NCI-H1105 (cell line): ENCODE measurements at places on chromosomes 3 and 15.
A peak's percentile ranks its signal among the peaks of the same experiment; 100 is the strongest.

DNA sequence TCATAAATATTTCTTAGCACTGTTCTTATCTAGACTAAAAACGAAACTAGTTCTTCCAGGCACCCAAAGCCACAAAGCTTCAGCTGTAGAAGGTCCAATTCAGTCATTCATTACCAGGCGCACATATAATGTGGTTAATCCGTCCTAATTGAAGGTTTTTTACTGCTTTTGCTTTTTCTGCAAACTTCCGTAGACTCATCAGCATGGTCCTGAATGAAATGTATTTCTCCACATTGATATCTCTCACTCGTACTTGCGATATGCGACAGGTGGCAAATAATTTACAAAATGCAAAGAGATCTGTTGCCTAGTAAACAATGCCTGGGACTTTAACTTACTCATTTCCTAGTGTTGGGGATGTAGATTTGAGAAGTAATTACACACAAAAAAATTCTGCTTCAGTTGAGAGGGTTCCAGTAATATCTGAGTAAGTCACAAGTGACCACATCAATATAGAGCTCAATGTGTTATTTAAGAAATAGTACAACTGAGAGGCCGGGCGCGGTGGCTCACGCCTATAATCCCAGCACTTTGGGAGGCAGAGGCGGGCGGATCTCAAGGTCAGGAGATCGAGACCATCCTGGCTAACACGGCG lies 75.0 kb upstream of the MBNL1 start:
- DNase-seq, result no peak

- DNase-seq, result no peak
Measured at GRCh38 chr15:60975952-60976351, 253.2 kb downstream of the RORA start.

DNA sequence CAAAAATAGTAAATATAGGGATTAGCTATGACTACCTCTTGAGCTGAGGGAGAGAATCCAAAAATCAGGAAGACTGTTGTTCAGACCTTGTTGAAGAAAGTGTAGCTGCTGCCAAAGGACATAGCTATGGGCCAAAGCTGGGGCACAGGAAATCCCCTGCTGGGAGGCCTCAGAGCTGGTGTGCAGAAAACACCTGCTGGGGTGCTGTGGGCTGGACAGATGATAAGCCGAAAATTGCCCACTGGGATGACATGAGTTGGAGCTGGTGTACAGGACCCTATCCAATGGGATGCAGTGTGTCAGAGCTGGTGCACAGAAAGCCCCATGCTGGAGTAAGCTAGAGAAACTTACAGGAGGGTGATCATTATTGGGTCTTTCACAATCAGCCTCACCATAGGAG lies 121.9 kb downstream of the NEO1 start:
- no peak for DNase-seq

GRCh38 chr3:186882881-186883685 lies 40.6 kb downstream of the ADIPOQ start:
- DNase-seq, result no peak

- no peak for DNase-seq
Measured at GRCh38 chr15:81113861-81114291, 20.2 kb upstream of the CFAP161 start.

GRCh38 chr3:132346841-132347736 lies 29.9 kb downstream of the ACP3 start:
- peak; percentile 77 for DNase-seq

DNA sequence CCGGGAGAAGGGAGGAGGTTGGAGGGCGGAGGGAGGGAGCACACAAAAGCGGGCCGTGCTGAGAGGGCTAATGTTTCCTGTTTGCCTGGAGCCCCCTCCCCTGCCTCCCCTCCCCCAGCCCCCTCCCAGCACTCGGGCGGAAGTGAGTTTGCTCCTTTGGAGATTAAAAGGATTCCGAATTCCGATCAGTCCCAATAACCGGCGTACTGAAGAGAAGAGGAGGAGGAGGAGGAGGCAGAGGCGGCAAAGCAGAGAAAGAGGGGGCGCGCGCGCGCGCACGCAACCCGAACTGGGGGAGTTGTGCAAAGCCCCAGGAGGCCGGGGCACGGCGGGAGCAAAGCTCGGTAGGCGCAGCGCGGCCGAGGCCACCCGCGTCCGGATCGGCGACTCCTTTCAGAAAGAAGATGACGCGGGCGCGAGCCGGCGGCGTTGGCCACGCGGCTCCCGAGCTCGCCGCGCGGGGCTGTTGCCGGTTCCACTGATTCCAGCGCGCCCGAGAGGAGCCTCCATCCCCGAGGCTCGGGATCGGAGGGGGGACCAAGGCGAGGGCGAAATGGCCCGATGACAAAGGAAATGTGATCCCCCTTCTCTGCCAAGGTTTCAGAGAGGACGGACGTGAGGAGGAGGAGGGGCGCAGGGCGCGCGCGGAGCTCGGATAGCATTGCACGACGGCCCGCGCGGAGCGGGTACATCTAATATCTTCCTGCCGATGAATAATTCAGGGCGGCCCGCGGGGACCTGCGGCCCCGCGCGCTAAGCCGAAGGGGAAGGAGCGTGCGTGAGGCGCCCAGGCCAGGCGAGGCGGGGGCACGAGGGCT lies 1.1 kb upstream of the TRIM71 start:
- no peak for DNase-seq

DNA sequence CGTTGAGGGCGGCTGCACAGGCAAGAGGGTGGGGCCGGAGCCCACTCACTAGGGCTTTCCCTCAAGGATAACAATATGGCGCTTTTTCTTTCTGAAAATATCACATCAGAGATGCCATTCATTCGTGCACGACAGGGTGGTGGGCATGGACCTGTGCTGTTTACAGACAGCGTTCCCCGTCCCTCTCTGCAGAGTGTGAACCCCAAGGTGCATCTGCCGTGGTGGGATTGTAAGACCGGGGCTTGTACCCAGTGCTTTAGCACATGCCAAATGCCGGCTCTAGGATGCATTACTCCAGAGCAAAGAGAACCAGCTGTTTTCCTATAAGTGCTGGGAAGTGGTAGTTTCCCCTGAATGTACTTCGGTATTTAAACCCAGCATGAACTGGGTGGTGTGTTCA lies 37.0 kb downstream of the CHDH start:
- no peak for DNase-seq

DNA sequence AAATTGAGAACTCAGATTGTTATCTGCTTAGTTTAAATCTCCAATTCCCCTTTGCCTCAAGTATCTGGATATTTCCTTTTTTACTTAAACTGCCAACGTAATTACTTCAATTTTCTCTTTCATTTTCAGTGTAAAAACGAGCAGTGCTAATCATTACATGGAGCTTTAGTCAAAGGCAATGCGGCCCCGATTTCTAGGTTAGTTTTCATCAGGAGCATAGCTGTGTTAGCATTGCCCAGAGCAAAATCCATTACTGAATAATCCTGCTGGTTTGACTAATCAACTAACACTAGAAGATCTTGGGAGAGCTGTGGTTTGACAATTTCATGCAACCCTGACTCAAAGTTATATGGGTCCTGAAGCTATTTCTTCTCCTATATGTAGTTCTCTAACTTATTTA lies 46.2 kb downstream of the ZPLD1 start:
- no peak for DNase-seq

GRCh38 chr3:77648214-77648613 lies 608.3 kb downstream of the ROBO2 start:
- DNase-seq, result no peak

- no peak for DNase-seq
Measured at GRCh38 chr3:100136921-100137320, 22.6 kb upstream of the FILIP1L start.

DNA sequence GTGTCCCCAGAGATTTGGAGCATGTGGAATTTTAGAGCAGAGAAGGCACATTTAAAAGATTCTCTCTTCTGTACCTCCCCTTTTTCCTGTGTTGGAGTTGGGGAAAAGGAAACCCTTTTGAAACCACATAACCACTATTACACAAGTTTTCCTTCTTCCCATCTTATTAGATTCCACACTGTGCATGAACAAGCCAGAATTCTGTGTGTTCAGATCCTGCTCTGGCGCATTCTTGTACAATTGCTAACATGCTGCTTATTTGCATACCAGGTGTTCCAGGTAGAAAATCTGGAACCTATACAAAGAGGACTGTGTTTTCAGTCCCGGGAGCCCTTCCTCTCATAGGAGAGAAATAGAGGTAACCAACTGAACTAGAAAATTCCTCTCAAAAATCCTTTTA lies 2.6 kb upstream of the CIB2 start:
- no peak for DNase-seq

- no peak for DNase-seq
Measured at GRCh38 chr15:89648106-89649012, 6.9 kb downstream of the KIF7 start.

GRCh38 chr3:47512416-47513124 lies 942 bp downstream of the ELP6 start:
- no peak for DNase-seq

DNA sequence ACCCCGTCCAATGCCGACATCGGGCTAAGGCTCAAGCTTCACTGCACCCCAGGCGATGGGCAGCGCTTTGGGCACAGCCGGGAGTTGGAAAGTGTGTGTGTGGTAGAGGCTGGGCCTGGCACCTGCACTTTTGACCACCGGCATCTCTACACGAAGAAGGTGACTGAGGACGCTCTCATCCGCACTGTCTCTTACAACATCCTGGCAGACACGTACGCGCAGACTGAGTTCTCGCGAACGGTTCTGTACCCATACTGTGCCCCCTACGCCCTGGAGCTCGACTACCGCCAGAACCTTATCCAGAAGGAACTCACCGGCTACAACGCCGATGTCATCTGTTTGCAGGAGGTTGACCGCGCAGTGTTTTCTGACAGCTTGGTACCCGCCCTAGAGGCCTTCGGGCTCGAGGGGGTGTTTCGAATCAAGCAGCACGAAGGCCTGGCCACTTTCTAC lies 1.0 kb downstream of the PDE12 start:
- no peak for DNase-seq

GRCh38 chr3:196159952-196160804 lies 51.0 kb downstream of the ZDHHC19 start:
- DNase-seq, result no peak
